Dermis microvascular lymphatic vessel endothelial cell (primary cell): ENCODE measurements at places on chromosomes 5 and 9.

DNA sequence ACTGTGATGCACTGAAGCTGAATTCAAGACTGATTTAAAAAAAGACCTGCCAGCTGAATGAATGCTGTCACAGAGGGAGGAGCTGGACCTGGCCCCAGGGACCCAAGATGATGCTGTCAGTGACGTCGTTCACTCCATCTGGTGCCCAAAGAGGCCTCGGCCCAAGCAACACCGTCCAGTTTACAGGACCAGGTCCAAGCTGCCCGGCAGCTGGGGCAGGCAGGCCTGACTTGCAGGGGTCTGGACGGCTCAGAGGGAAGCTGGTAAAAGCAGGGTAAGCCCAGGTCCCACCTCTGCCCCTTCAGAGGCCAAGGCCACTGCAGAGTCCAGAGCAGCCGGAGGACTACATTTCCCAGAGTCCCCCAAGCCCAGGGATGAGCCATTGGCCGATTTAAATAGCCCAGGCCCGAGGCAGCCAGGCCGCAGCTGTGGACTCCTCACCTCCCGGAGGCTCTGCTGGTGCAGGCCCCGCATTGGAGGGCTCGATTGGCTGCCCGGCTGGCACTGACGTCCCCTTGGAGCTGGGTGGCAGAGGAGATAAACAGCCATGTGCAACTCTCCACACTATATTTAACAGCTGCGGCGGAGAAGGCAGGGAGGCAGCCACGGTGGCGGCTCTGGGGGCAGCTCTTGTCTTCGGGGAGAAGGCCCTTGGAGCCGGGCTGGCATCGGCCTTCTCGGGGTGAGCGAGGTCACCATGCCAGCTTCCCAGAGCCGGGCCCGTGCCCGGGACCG is at the start of gene PLPP7:
TSS of gene PLPP7 (plus strand) at position 423 of the 735 bp plus-strand sequence. CDS start at position 698, 275 bp downstream.
- peak; percentile 64 for DNase-seq

DNA sequence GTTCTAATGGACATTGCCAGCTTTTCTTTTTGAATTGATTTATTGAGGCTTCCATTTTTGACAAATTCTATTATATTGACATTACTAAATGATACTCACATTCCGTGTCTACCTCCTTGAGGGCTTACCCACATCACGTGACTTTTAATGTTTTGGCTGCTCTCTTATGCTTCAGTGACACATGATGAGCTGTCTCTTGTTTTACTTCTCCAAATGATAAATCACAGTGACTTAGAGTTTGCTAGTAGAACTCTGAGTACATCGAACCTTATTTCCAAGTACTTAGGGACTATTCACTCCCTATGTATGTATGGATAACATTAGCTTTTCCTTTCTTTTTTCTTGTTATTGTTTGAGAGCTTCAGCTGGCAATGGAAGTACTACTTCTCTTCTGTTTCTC is 169.8 kb upstream of the KCNN2 start:
- DNase-seq: no peak

GRCh38 chr9:112911736-112912135 is 21.1 kb upstream of the SLC46A2 start:
- DNase-seq: no peak

DNA sequence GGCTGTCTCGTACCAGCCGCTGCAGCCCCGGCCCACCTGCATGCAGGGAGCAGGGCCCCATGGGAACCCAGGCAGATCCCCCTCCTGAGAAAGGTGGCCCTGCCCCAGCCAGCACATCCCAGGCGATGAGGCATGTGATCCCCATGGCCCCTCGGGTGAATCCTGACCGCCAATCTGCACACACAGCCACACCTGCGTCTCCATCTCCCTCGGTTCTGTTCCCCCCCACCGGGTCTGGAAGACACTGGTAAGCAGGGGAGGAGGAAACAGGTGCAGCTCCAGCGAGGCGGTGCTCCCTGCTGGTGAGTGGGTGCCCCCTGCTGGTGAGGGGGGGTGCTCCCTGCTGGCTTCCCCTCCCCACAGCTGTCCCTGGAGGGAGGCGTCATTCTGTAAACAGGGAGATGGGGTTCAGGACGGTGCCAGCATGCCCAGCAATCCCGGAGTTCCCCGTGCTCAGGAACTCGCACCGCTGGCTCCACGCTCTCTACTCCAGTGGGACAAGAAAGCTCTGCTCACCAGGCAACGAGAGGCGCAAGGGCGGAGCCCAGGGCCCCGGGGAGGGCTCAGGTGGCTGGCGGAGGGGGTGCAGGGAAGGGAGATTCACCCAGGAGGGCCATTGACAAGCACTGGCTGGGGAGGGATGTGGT is 28.4 kb upstream of the SLC12A7 start:
- peak; percentile 70 for DNase-seq

DNA sequence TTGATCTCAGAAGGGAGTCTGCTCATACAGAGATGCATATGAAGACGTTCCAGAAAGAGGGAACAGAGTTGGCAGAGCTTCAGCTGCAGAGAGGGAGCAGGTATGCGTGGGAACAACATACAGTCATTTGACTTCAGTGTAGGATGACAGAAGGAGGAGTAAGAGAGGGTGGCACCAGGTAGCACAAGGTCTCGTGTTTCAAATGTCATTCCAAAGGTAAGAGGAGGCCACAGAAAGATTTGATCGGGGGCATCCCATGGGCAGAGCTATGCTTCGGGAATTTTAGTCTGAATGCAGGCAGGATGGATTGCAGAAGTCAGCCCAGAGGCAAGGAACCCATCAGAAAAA is 367.1 kb downstream of the CDK5RAP2 start:
- no peak for DNase-seq

DNA sequence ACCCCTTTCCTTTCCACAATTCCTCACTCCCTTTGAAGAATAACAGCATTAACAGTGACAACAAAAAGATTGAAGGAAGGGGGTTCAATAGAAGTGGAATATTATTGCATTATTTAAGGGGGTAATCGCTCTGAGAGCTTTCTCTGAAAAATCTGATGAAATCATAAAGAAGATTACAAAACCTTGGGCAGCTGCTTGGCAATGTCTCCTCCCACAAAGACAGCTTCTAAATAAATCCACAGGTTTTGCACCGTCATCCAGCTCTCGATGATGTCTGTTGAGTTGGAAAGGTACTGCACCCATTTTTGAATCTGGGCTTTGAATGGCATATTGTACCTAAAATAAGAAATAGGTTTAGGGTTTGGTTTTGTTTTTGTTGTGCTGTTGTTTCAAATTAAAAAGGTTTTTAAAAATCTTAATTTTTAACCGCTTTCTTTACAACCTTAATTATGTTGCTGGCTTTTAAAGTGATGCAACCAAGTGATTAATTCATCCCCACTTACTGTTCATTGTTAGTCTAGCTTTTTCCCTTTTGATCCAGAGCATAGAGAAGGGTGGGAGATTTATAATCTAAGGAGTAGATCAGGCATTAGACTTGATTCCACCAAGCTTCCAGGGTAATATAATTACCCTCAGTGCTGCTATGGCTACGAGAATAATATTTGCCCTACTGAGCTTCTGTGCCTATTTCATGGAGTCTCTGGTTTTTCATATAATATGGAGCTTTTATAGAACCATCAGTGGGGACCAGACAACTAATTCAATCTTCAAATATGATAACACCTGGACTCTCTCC is 85.0 kb downstream of the DNAH5 start:
- no peak for DNase-seq

DNA sequence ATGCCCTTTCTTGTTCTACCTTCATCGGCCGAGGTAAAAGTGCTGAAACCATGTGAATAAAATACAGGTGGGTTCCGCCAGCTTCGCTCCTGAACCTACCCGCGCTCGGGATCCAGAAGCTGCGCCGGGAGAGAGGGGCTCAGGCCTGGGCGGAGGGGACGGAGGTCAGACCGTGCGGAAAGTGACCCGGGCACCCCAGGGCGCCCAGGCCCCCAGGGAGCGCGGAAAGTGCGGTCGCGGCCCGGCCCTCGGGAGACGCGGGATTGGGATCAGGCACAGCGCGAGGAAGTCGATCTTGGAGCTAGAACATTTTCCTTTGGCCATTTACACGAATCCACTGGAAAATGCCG is 329 bp downstream of the SYK start:
- no peak for DNase-seq

DNA sequence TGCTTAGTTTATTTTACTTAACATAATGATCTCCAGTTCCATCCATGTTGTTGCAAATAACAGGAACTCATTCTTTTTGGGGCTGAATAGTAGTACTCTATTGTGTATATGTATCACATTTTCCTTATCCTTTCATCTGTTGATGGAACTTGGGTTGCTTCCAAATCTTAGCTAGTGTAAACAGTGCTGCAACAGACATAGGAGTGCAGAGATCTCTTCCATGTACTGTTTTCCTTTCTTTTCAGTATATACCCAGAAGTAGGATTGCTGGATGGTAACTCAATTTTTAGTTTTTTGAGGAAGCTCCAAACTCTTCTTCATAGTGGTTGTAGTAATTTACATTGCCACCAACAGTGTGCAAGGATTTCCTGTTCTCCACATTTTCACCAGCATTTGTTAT is 138.8 kb upstream of the POC5 start:
- DNase-seq: peak; percentile 19

GRCh38 chr5:172678902-172679301 is 37.8 kb downstream of the NEURL1B start:
- peak; percentile 3 for DNase-seq

DNA sequence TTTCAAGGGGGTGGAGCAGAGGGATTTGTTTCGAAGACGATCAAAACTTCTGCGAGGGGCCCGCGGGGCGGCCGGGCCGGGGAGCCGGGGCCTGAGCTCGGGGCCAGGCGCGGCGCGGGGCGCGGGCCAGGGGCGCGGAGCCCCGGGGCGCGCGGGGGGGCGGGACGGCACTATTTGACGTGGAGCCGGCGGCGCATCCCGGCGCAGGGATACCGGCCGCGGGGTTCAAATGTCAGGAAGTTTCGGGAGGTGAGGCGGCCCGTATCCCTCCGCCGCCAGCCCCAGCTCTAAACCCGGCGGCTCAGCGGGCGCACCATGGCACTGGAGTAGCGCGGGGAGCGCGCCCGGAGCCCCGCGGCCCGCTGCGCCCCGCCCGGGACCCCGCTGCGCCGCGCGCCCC is at the start of gene LMX1B:
TSS of gene LMX1B (plus strand) at position 278 of the 400 bp plus-strand sequence. CDS start 522 bp downstream, outside the sequence.
- peak; percentile 32 for DNase-seq

- DNase-seq: no peak
These were observed 674 bp downstream of the C5orf15 start for GRCh38 chr5:133967698-133968203.

DNA sequence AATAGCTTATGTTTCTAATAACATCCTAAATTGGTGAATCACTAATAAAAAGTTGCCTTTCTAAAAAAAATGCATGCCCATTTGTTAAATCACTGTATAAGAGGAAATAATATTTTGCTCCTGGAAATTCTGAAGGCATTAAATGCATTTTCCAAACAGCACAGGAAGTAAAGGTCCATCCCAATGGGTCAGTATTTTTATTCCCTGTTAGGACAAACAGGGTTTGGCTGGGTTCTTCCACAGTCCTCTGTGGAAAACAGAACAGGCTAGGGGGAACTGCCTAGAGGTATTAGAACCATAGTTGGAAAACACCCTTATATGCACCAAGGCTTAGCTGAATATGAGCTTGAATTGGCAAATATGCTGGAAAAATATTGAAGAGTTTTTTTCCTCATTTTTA is 85.2 kb downstream of the OXCT1 start:
- peak; percentile 68 for DNase-seq

- DNase-seq: no peak
These were observed 396.9 kb downstream of the PDE4D start for GRCh38 chr5:59496524-59497134.

DNA sequence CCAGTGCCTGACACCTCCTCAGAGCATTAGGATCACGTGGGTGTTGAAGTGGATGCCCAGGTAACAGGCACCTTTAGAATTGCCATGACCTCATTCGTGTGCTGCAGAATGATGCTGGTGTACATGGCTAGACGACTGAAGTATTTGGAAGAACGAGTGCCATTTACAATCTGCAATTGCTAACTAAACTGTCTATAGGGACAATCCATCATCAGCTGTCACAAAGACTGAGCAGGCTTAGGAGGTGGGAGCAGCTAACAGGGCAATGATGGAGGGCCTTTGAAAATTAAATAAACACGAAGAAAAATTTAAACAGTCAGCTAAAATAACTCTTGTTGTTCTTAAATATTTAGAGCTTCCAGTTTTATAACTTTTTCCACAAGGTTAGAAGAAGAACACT is 375.8 kb downstream of the GADD45G start:
- DNase-seq: no peak

DNA sequence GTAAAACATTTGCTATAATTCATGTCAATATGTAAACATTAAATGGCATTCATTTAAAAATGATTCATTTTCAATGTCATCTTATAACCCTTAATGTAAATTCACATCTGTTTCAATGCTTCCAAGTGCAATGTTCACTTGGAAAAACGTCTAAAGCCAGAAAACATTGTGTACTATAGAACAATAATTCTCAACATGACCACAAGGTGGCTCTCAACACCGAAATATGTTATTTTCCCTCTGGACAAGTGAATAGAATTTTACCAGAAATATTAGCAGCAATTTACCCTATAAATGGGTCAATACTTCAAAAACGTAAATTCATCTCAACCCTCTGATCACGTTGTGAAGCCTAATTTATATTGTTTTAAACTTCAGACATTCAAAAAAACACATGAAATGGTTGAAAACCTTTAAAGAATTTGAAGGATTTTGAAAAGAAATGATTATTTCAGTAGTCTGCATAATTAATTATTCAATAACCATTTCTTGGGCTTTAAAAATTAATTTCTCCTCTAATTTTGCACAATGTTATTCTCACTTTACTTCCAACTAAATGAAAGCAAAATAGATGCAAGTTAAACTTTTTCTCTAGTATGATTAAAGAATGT is 11.0 kb downstream of the CDH10 start:
- peak; percentile 29 for DNase-seq

DNA sequence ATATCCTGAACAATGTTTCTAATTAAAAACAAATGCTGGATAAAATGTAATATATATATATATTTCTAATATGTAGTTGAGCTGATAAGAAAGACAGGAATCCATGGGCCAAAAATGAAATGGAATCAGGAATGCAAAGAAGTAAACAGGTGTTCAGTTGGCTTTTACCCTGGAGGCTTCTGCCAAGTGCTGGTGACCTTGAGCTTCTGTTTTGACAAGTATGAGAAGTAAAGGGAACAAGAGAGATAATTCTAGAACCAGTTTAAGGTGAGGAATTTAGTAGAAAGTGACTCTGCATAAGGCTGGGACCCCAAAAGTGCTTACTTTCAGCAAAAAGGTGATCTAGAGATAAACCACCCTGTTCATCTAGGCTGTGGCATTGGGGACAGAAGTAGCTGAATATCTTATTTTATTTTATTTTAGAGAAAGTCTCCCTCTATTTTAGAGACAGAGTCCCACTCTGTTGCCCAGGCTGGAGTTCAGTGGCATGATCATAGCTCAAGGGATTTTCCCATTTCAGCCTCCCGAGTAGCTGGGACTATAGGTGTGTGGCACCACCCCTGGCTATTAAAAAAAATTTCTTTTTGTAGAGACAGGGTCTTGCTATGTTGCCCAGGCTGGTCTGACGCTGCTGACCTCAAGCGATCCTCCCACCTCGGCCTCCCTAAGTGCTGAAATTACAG is 27.0 kb downstream of the DCAF10 start:
- no peak for DNase-seq

- no peak for DNase-seq
These were observed 1717.2 kb upstream of the C9orf72 start for GRCh38 chr9:29290516-29290915.

- peak; percentile 70 for DNase-seq
These were observed 909 bp downstream of the AFF4 start for GRCh38 chr5:132962429-132963021.

- no peak for DNase-seq
These were observed 55.7 kb upstream of the IRX4 start for GRCh38 chr5:1938310-1939000.
